Urinary bladder (tissue), 4 donors: ENCODE measurements at places on chromosomes 5 and 9. TPM values are rescaled to one million over a fixed set of nuclear protein-coding genes. Genes with fewer than 3 reads are reported as not detected.

GRCh38 chr9:27194401-27195091, 85.5 kb downstream of the TEK start:
- DNase-seq: no peak

- DNase-seq: no peak
These were observed 51.9 kb upstream of the TCERG1 start for GRCh38 chr5:146395193-146395592.

SIL1 gene
- 31.5 TPM for total RNA-seq

DNA sequence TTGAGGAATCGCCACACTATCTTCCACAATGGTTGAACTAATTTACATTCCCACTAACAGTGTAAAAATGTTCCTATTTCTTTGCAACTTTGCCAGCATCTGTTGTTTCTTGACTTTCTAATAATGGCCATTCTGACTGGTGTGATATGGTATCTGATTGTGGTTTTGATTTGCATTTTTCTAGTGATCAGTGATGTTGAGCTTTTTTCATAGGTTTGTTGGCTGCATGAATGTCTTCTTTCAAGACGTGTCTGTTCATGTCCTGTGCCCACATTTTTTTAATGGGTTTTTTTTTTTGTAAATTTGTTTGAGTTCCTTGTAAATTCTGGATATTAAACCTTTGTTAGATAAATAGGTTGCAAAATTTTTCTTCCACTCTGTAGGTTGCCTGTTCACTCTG, 615.9 kb downstream of the SEMA5A start:
- no peak for DNase-seq

DNA sequence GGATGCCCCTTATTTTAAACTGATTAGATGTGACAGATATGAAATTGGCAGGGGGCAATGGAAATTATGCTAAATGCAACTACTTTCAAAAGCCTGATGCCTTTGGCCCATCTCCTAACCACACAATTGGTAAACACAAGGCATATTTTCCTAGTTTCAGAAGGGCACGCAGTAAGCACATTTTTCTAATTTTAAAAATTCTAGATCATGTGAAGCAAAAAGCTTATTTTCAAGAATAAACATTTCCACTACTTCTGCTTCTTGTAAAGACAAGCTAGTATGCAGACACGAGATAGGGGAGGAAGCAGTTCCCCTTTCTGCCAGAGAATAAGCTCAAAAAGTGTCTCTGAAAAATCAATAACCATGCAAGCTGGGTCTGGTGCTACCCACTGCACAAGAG, 67.7 kb downstream of the ABCA1 start:
- DNase-seq: no peak

DNA sequence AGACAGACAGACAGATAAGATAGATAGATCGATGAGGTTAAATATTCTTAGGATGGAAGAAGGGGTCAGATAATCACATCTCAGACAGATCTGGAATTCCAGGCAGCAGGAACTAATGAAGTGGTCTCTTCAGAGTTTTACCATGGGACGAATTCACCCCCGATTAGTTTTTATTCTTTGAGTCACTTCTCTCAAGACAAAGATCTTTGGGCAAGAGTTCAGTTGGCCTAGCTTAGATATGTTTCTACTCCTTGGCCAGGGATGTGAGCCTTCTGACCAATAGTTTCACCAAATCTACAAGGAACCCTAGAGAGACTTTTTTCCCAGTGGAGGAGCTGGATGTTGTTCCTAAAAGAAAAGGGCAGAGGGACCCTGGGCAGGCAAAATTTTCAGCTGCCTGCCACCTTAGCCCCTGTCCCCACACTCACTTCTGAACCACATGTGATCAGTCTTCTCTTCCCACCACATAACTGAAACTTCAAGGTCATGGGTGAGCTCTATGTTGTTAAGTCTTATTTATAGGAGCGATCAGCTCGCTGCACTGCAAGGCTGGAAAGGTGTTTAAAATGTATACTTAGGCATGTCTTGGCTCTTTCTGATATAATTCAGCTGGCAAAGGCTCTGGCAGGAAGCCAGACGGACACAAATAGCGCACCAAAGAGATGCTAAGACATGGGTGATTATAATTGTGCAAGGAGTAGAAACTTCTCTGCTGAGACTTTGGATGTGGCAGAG, 132.9 kb downstream of the PALM2AKAP2 start:
- DNase-seq: no peak

TMEM174 gene
- total RNA-seq: not detected

GRCh38 chr5:16992006-16992405, 55.9 kb upstream of the MYO10 start:
- DNase-seq: no peak

GNA14 gene
- 17.6 TPM for total RNA-seq

DNA sequence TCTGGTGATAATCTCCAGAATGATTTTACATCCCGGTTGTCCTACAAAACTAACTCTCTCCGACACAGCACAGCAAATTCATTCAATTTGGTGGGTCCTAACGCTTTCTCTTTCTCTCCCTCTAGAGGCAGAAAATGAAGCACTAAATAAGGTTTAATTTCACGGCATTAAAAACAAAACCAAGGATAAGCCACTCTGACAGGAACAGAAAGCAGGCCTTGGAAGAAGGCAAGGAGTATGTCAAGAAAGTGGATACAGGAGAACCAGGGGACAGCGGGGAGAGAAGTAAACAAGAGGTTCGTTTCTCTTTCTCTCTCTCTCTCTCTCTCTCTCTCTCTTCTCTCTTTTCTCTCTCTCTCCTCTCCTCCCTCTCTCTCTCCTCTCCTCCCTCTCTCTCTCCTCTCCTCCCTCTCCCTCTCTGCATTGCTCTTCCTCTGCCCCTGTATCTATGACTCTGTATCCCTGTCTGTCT, 49.8 kb downstream of the EBF1 start:
- peak; percentile 73 for DNase-seq

DNA sequence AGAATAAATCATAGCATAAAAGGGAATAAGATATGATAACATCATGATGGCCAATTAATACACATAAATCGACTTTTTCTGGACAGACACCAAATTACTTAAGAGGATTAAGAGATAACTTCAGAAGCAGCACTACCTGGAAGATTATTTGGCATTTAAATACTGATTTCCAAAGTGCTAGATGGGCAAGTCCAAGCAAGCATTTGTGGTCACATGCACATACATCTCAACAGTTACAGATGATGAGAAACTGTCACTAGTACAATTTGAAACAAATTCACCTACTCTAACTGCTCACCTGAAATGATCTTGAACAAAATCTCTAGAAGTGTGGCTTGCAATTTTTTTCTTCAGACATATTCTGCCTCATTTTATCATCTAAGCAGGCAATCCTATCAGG, 26.8 kb upstream of the RASGEF1C start:
- DNase-seq: no peak

- no peak for DNase-seq
These were observed 16.0 kb downstream of the SLC36A1 start for GRCh38 chr5:151463137-151464029.

DNA sequence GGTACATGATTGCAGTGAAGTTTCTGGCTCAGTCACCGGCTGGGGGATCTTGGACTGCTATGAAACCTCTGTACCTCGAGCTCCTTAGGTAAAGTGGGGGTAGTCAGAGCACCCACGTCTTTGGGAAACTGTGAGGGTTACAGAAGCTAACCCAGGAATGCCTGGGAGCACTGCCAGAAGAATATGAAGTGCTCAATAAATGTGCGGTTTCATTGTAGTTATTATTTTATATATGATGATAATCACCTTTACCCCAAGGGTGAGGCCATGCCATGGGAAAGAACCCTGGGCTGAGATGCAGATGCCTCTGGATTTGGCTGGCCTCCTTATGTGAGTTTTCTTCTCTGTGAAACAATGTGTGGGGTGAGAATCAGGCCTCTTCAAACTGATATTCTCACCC, 3.7 kb downstream of the NPR3 start:
- DNase-seq: no peak

PCDHGA11 gene
- 12.5 TPM for total RNA-seq

DNA sequence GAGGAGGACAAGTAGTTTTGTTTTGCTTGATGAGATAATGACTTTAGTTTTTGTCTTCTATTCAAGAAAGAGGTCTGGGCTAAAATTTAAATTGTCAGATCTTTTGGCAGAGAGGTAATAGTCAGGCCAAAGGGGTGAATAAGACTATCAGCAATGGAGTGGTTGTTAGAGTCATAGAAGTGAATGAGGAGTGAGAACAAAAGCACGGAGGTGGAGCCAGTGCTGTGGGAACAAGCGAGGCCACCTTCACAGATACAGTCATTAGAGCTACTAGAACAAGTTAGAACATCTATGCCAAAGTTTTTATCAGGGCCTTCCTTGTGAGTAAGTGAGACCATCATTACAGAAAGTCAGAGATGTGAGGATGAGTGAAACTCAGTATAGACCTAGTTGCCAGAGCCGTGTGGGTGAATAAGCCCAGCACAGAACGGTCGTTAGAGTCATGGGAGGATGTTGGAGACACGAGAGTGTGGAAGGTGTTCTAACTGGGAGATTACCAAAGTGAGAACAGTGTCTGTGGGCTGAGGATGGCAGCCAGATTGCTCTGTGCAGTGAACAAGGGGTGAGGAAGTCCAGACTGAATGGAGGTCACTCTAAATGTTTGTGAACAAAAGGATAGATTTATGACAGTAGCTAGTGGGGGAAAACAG, 135.1 kb downstream of the RPS23 start:
- DNase-seq: no peak

MARCHF11 gene
- total RNA-seq: 0.26 TPM

- DNase-seq: no peak
These were observed 3.0 kb downstream of the NFIL3 start for GRCh38 chr9:91420501-91421127.

PTAR1 gene
- total RNA-seq: 175 TPM

DNA sequence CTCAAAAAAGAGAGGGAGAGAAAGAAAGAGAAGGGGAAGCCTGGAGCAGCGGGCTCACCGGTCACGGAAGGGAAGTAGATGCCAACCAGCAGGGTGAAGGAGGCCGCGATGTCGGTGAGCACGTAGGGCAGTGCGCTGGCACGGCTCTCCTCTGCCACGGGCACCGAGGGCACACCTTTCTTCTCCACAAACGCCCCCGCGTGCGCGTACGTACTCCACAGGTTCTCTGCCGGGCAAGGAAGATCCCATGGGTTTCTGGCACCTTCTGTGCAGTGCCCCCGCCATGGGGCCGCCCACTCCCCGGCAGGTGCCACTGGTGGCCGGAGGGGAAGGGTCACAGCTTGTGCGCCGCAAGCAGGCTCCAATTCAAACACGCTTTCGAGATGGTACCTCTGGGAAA, 30.3 kb downstream of the SLC12A7 start:
- DNase-seq: no peak

GRCh38 chr9:82457891-82458290, 469.3 kb downstream of the SPATA31D1 start:
- DNase-seq: no peak

NREP gene
- total RNA-seq: 372 TPM

PSMB7 gene
- 110 TPM for total RNA-seq

GRCh38 chr5:161414896-161415295, 131.6 kb downstream of the GABRB2 start:
- DNase-seq: no peak

DNA sequence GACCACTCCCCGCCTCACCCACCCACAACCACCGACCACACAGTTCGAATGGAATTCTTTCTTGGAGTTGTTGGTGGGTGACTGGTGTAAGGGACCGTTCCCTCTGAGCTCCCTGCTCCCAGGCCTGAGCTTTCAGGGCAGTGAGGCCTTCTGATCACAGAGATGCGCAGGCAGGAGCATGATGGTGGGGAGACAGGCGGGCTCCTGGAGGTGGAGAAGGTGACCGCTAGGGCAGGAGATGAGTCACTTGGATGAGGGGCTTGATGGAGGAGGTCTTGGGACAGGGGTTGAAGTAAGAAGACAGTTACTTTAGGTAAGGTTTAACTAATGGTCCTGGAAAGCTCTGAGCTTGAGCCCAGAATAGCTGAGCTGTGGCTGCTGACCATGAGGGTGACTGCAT, 88.5 kb downstream of the HSPA4 start:
- DNase-seq: no peak

- no peak for DNase-seq
These were observed 36.4 kb upstream of the UBQLN1 start for GRCh38 chr9:83744206-83744605.

DNA sequence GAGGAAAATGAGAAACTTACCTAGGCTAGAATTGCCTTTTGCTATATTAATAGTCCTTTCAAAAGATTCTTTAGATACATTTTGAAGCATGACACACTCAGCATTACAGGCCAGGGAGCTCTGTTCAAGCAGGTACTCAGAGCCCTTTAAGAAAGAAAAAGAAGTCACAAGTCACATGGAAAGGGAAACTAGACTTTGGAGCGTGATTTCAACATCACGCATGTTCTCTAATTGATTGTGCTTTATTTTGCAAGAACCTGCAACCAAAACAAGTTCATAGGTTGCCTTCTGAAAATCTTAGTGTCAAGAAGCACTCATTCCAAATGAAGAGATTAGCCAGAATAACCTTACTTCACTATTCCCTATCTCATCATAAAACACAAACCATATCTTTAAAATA, 103.8 kb downstream of the MPDZ start:
- DNase-seq: no peak

GRCh38 chr5:158807946-158808345, 291.8 kb downstream of the EBF1 start:
- no peak for DNase-seq

MAPK9 gene
- 40.3 TPM for total RNA-seq

GRCh38 chr5:60544142-60544541, 155.8 kb downstream of the DEPDC1B start:
- no peak for DNase-seq

DNA sequence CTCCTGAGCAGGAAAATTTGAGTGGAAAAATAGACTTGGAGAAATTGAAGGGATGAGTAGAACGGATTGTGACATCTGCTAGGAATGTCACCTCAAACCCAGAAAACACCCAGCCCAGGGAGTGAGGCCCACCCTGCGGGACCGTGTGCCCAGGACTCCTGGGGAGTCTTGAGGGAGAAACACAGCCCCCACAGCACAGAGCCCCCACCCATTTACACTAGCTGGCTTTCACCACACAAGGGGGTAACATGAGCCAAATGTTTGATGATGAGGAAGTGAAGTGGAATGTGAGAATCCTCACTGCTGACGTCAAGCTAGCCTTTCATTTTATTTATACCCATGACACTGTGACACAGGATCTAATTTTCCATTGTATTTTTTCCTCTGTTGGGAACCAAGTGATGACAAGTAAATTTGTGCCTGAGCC, 42.8 kb upstream of the PDE8B start:
- DNase-seq: peak; percentile 15

- peak; percentile 4 for DNase-seq
These were observed 277.0 kb downstream of the DIRAS2 start for GRCh38 chr9:90365666-90366065.

PFN3 gene
- total RNA-seq: not detected

GRCh38 chr9:87290241-87291052, 207.2 kb upstream of the DAPK1 start:
- DNase-seq: no peak

KLF4 gene
- 39.6 TPM for total RNA-seq

FOXD4L3 gene
- total RNA-seq: not detected

CCDC192 gene
- not detected for total RNA-seq

DNA sequence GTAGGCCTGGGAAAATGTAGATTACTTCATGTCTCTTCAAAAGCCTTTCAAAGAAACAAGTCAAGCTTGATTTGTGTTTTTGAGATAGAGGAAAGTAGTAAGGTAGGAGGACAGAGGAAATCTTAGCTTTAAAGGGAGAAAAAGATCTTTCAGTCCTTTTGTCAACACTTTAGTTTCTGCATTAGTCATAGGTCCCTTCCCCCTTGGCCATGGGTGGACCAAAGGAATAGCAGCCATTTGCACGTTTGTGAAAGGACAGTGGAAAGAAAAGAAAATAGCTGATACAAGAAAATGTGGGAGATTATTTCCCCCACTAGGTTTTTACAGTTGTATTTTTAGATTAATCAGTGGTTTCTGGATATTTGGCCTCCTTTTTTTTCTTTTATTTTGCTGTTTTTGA, 121.9 kb upstream of the GRHPR start:
- no peak for DNase-seq

TRIM14 gene
- 4.2 TPM for total RNA-seq
